AG04450 (cell line): ENCODE measurements at places on chromosomes 5 and 9. TPM values are rescaled to one million over a fixed set of nuclear protein-coding genes. Genes with fewer than 3 reads are reported as not detected.
A peak's percentile ranks its signal among the peaks of the same experiment; 100 is the strongest.

GRCh38 chr5:73668486-73669111 is 42.6 kb downstream of the ARHGEF28 start:
- DNase-seq = no peak

DNA sequence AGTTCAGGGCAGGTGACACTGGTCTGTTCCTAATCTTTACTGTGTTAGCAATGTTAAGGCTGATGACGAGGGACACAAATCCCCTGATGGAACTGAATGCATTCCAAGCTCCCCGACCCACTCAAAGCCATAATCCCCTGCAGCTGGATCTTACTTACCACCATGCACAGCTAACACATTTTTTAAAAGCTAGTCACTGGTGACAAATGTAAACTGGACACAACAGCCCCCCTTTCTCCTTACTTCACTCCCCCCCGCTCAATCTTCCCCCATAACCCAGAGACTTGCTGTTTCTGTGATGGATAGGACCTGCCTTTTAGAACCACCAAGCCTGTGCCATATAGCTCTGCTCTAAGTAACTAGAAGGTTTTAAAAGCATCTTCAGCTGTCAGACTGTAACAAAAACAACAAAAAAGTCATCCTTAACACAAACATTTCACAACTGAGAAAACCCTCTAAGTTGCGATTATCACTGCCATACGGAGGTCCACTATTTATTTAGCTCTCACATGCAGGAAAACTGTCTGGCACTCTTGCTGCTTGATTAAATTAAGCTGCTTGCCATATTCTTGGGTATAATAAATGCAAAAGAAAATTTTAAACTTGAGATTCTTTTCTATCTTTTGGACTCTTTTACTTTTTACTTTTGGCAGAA is 44.4 kb downstream of the BNC2 start:
- peak; percentile 86 for DNase-seq

- no peak for DNase-seq
Measured at GRCh38 chr5:103693517-103693916, 130.9 kb upstream of the NUDT12 start.

- no peak for DNase-seq
Measured at GRCh38 chr5:56055859-56056258, 61.1 kb upstream of the IL6ST start.

GPR150 gene
- polyA plus RNA-seq = 0.17 and 0.24 TPM in 2 replicates

- peak; percentile 23 for DNase-seq
Measured at GRCh38 chr5:149936700-149937091, 7.9 kb downstream of the PDE6A start.

DNA sequence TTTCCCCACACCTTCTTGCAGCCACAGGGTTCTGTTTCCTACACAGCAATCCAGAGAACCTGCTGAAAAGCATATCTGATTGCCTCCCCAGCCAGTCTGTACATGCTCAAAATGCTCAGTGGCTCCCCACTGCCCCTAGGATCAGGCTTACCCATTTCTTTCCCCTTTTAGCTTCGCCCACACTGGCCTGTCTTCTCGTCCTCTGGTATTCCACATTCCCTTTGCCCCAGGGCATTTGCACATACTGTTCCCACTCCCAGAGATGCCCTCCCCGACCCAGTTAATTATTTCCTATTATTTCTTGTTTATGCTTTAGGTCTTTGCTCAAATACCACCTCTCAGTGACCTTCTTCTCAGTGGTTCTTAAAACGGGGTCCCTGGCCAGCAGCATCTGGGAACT is 6.7 kb upstream of the TSPAN17 start:
- no peak for DNase-seq

TAF11L10 gene
- polyA plus RNA-seq = not detected in 2 replicates

- no peak for DNase-seq
Measured at GRCh38 chr9:130942084-130942483, 3.0 kb upstream of the FIBCD1 start.

DNA sequence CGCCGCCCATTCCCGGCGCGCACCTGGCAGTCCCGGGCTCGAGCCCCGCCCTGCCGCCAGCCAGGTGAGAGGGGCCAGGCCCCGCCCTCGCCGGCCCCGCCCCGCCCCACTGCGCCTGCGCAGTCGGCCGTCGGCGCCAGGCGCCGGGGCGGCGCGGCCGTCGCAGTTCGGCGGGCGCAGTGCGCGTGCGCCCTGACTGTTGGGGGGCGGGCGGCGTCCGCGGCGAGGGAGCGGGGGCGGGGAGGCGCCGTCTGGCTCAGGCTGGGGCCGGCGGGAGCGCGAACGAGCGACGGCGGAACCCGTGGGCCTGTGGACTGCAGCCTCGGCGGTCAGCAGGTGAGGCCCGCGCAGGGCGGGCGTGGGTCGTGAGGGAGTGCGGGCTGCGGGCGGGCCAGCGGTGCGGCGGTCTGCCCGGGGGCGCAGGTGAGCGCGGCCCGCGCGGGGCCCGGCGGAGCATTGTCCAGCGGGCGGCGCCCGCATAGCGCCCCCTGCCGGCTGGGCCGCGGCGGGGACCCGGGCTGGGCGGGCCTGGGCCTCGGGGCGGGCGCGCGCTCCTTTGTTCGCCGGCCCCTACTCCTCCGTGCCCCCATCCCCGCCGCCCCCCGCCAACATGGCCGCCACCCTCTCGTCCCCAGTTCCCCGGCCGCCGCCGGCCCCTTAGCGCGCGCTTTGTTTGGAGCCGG is at the start of gene SPIN1:
SPIN1 (plus strand) TSS at position 242 of the 683 bp plus-strand sequence. CDS start 38,096 bp downstream, outside the sequence.
- no peak for DNase-seq

- DNase-seq = no peak
Measured at GRCh38 chr9:2125906-2126305, 110.8 kb downstream of the SMARCA2 start.

MYO10 gene
- polyA plus RNA-seq = 37.0 and 56.1 TPM in 2 replicates

DNA sequence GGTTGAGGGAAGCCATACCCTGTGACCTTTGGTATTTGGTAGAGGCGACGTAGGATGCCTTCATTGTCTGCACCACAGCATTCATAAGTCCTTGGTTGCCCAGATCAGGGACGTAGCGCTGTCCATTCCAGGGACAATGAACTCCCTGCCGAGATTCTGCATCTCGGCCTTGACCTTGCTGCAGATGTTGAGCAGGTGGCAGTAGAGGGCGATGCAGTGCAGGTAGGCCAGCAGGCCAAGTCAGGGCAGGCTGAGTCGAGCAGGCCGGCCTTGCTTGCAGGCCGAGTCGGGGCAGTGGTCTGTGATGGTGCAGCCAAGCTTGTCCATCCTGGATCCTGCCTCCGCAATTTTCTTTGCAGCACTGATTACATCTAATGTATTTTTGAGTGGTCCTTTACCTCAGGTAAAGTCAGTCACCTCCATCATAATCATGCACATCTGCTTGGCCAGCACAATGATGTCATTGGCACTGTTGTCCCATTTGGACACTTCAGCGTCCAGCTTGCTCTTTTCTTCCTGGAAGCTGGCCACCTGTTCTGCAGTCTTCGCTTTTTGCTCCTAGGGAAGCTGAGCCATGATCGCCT is 93.4 kb upstream of the CCDC112 start:
- no peak for DNase-seq

DNA sequence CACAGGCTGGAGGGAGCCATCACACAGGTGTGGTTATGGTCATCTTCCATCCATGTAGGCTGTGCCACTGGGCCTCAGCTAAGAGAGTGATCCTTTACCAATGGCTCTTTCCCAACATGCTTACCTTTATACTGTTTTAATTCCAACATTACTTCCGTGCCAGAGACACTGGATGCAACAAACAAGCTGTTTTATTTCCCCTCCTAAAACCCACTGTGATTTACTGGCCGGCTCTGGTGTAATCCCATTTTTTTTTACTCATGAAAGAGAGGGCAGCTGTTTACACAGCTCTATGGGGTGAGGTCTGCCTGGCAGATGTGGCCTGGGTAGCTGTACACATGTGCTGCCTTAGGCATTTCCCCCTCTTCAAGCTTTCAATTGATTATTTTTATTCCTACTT is 58.5 kb downstream of the MACROH2A1 start:
- no peak for DNase-seq

DNA sequence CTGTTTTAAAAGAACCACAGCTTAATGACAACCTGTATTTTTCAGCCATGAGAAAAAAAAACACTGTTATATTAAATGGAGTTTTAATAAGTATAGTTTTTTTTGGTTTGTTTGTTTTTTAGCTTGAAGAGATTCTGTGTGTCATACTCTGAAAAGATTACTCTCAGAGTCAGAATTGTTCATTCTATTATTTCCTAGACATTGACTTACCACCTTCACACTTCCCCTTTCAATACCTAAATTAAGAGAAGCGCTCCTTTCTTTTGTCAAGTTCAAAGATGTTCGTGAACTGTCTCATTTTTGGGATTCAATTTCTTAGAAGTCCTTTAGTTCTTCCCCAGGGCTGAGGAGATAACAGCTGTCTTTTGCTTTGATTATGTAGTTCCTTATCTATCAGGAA is 1201.6 kb upstream of the NUDT12 start:
- DNase-seq = no peak

GRCh38 chr5:34998058-34998789 is 49.5 kb downstream of the AGXT2 start:
- no peak for DNase-seq

ZNF883 gene
- 1.3 and 1.5 TPM in 2 replicates for polyA plus RNA-seq

DNA sequence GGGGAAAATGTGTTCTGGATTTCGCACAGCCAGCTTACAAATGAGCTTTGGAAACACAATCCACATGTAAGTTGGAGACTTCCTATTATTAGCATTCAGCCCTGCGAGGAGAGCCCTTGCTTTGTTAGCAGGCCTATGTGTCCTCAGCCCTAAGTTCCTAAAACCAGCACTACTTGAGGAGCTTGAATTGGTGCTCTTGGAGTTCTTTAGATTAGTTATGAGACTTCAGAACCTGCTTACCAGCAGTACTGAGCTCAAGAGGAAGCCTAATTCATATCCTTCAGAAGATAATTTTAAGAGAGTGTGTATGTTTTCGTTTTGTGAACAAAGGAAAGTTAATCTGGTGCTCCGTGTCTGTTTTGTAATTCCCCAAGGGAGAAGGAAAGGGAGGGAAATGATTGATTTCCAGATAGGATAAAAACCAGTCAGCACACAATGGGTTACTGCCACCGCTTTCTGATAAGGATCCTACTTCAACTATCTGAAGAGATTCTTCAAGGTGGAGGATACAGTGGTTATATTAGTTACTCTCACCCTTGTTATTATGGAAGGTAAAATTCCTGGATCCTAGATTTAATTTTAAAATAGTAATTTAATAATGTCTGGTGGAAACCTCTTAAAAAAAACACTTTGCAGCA is 35.2 kb downstream of the PIK3R1 start:
- DNase-seq = no peak

NTRK2 gene
- polyA plus RNA-seq = not detected in 2 replicates

DNA sequence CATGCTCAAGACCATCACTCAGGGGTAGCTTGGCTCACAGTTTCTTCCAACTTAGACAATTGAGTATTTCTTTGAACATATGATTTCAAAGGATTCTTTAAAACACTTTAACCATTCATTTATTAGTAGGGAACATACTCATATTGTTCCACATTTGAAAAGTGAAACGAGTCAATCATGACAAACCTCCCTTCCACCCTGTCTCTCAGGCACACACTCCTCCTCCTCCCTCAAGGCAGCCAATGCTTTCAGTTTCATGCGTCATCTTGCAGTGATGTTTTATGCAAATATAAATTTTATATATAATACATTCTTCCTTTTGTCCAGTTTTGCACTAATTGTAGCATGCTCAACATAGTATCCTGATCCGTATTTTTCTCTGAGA is 126.0 kb upstream of the BOD1 start:
- no peak for DNase-seq
